SHP77 (cell line): ENCODE measurements at places on chromosomes 11 and 22.

GRCh38 chr22:27670701-27671412 is 130.7 kb downstream of the MN1 start:
- no peak for DNase-seq

DNA sequence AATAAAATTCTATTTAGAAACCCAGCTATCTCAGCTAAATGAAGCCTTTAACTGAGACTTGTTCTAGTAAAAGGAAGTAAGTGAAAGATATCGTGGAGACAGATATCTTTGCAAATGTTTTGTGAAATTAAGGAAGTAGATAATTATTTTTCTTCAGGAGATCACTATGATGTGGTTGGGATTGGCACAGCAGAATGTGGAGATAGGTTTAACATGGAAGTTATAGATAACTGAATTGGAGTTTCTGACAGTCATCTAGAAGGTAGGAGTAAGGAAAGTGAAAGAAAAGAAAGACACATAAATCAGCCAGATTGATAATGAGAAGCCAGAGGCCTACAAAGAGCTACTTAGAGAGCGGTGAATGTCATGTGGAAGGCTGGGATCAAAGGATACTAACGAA is 4.7 kb upstream of the CASP5 start:
- DNase-seq, result no peak

DNA sequence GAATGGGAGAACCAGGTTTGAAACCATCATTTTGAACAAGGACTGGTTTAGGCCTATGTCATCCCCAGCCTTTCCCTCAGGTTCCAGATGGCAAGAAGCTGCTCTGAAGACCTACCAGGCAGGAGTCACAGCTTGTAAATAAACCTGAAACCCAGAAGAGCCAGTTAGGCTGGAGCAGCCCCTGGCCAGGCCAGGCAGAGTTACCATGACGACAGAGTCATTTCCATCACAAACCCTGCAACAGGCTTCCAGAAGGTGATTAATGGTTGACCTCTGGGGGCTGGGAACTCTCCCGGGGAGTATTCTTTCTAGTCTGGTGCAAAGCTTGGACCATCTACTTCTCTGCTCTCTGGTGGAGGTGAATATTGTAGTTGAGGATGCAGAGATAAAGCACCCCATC is 164.1 kb upstream of the NCAM1 start:
- DNase-seq, result no peak

DNA sequence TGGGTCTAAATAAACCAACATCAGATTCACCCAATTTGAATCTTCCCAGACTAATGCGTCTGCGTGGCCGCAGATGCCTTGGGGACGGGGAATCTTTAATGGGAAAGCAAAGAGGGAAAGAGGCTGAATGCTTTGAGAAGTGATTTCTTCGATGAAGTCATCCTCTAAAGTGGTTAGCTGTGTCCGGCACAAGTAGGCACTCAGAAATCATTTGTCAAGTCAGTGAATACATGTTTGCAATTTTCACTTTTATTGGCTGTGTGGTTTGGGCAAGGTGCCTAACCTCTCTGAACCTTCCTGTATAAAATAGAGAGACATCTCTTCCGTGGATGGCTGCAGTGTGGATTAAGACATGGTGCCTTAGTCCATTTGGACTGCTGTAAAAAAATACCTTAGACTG is 19.7 kb upstream of the IFT27 start:
- no peak for DNase-seq

- DNase-seq, result no peak
Observed at GRCh38 chr11:75233754-75234172, 6.8 kb upstream of the TPBGL start.

DNA sequence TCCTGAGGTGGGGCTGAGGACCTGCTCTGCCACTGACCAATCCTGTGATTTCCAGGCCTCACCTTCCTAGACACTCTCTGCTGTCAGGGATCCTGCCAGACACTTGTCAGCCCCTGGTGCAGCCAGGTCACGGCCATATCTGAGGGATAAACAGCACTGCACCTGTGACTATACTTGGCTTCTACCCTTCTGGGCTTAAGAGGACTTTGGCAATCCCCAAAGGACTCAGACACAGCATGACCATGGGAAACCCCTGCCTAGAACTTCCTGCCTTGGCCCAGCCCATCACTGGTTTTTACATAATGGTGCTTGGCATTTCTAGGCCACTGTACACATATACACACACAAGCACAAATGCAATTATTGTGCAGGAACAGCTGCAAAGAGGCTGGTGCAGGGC is 11.6 kb upstream of the OLFML1 start:
- no peak for DNase-seq

DNA sequence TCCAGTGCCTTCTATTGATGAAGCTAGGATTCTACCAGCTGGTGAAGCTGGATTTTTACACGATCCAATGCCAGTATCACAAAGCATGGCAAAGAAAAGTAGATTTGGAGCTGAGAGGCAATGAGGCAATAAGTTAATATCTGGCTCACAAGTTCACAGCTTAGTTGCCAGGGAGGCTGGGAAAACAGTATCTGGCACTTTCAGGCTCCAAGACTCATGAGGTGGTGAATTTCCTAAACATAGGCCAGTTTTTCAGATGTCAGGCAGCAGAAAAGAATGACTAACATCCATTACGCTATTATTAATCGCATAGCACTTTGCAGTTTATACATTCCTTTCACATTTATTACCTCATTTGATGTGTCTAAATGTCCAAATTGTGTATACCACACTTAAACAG is 122.7 kb downstream of the GRIA4 start:
- DNase-seq, result no peak

GRCh38 chr11:91653079-91653754 is 571.4 kb upstream of the FAT3 start:
- no peak for DNase-seq

DNA sequence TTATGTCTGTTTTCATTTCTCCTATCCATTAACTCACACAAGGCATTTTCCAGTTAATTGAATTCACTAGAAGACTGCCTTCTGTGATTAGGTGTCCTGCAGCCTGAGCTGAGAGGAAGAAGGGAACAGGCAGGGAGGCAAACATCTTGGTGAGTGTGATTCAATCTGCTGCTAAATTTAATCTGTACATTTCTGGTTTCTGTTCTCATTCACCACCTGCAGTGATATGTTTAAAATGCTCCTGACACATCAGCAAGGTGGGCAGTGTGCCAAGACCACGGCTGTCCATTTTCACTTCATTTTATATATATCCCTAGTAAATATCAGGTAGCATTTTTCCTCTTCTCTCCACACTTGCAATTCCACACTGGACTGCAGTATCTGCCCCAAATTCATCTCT is 416.5 kb downstream of the TMEM135 start:
- no peak for DNase-seq

DNA sequence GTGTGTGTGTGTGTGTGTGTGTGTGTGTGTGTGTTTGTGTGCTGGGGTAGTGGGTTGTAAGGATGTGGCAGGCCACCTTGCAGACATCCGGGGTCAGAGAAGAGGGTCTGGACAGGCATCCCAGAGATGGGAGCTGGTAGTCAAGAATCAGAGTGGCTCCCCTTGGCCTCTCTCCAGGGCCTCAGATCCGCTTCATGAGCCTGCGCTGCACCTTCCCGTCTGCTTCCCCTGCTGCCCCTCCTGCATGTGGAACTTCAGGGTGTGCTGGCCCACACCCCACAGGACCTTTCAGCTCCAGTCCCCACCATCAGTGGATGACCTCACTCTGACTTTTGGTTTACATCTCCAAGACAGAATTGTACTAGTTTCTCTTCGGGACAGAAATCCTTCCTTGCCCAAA is 31.2 kb downstream of the TREH start:
- no peak for DNase-seq

DNA sequence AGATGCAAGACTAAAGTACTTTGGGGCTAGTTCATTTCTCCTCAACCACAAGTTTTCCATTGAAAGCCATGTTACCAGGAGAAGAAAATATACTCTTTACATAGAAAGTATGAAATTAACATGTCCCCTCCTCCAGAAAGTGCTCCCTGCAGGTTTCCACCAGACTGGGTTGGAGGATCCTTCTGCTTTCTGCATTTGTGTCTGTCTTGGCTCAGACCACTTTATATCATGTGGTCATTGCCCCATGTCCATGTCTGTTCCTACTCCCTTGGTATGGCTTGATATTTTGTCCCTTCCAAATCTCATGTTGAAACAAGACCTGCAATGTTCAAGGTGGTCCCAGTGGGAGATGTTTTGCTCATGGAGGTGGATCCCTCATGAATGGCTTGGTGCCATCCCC is 28.4 kb upstream of the ACER3 start:
- DNase-seq, result no peak

GRCh38 chr11:105324156-105324555 is 184.6 kb upstream of the CARD18 start:
- no peak for DNase-seq

DNA sequence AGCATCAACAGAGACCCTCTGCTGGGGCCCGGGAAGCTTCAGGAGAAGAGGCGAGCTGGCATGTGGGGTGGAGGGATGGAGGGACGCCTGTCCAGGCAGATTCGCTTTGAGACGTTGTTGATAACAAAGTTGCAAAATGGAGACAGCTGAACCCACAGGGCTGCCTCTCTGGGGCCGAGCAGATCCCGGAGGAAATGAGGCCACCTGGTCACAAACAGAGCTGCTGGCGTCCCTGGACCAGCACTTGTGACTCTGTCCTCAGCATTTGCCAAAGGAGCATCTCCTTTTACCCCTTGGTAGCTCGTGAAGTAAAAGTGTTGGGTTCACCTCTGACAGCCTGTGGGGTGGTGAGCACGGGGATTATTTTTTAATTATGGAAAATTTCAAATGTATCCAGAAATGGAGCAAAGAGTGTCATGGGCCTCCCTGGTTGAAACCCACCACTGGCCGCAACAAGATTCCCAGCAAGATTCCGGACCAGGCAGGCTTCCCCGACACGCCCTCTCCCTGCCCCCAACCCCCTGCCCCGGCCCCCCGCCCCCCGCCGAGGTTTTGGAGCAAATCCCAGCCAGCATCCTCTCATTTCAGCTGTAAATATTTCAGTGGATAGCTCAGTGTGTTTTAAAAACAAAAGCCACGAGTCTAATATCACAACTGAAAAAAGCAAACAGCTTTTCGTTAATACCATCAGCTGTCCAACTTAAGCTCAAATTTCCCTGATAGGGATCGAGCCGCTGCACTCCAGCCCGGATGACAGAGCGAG is 20.3 kb downstream of the GRAMD4 start:
- no peak for DNase-seq

DNA sequence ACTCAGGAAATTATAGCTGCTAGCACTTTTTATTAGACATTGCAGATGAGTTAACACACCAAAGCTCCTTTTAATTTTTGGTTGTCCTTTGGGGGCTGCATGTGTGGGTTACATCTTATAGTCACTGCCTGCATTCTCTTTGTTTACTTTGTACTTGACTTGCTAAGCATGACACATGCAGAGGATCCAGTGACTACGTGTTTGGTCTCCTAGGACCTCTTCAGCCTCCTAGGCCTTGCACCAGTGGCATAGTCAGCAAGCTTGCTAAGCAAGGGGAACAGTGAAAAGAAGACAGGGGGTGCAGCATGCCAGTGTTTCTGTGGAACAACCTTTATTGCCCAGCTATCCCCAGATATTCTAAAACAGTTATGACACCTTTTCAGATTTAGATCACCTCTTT is 108.2 kb downstream of the PAX6 start:
- peak; percentile 76 for DNase-seq

- no peak for DNase-seq
Observed at GRCh38 chr22:31850135-31850534, 94.2 kb upstream of the YWHAH start.

- no peak for DNase-seq
Observed at GRCh38 chr11:32259641-32260081, 168.8 kb downstream of the RCN1 start.

GRCh38 chr22:41841085-41841712 is 8.3 kb downstream of the SREBF2 start:
- no peak for DNase-seq

DNA sequence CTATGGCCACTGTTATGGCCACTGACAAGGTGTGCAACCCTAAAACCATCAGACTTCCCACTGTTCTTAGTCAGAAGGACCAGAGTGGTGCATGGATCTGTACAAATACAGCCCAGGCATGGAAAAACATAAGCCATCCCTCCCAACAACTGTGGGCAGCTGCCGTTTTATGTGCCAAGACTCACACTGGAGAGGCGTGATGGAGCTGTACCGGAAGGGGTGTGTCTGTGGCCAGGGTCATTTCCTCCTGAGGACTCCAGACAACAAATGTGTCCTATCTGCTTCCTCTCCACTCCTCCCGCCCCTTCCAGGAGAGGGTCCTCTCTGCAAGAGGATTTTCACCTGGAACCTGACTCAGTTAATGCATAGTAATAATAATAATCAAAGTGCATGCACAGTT is 29.5 kb downstream of the KCNJ1 start:
- DNase-seq, result no peak

GRCh38 chr22:18042685-18043084 is 18.3 kb upstream of the MICAL3 start:
- no peak for DNase-seq

DNA sequence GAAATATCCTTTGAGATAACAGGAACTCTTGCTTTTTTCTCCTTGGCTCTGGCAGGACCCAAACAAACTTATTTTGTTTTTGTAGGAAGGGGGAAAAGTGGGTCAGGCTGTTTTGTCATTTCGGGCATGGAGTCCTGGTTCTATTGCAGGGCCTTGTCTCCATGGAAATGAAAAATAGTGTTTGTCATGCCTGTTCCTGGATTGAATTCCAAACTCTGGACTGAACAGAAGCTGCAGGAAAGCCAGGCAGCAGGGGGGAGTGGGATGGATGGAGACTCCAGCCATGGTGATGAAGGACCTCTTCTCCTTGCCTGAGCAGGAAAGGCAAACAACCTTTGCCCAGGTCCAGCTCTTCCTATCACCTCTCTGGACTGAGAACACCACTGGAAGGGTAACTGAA is 87.0 kb downstream of the SCN3B start:
- DNase-seq, result no peak

- no peak for DNase-seq
Observed at GRCh38 chr11:134901542-134901941, 489.5 kb upstream of the B3GAT1 start.

GRCh38 chr22:37510091-37510490 is 9.1 kb downstream of the CARD10 start:
- DNase-seq, result no peak

- no peak for DNase-seq
Observed at GRCh38 chr11:61919705-61920631, 2.6 kb upstream of the RAB3IL1 start.

DNA sequence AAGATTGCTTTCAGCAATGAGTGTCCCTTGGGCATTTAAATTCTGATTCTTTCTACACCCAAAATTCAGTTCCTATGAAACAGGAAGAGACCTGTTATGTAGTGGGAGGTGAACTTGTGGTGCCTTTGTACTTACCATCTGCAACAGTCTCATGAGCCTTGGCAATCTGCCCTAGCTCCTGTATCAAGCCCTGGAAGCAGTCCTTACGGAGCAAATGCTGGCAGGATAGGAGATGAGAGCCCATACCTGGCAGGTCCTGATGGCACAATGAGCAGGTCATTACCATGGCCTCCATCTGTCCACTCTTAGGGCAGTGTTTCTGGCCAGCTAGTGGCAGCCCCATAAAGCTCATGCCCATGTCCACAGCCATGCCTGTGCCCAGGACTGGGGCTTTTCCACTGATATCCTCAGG is 10.8 kb downstream of the TRIM66 start:
- no peak for DNase-seq

- DNase-seq, result peak; percentile 49
Observed at GRCh38 chr11:45847911-45848316, 639 bp downstream of the CRY2 start.
